CD4-positive, alpha-beta T cell treated with Interleukin-15 for 1 hour (primary cell): ENCODE measurements at places on chromosomes 2 and 18.

- DNase-seq = no peak
Observed at GRCh38 chr2:65367524-65367923, 64.9 kb downstream of the SPRED2 start.

- DNase-seq = no peak
Observed at GRCh38 chr2:167209784-167210183, 321.5 kb downstream of the XIRP2 start.

GRCh38 chr2:69770193-69770702, 28.3 kb downstream of the ANXA4 start:
- DNase-seq = no peak

GRCh38 chr2:24011250-24012104, 1.6 kb downstream of the MFSD2B start:
- DNase-seq = no peak

- no peak for DNase-seq
Observed at GRCh38 chr2:165904432-165904831, 49.1 kb downstream of the TTC21B start.

- DNase-seq = no peak
Observed at GRCh38 chr2:177638507-177638906, 245.9 kb downstream of the AGPS start.

DNA sequence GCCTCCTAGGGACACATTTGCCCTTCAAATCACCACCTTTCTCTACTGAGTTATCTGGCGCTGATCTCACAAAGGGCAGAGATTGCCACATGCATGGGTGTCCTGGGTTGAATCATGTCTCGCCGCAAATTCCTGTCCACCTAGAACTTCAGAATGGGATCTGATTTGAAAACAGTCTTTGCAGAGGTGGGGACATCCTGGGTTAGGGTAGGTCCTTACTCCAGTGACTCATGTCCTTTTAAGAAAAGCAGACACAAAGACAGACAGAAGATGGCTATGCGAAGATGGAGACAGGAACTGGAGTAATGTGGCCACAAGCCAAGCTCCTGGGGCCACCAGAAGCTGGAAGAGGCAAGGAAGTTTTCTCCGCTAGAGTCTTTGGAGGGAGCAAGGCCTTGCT, 197.4 kb upstream of the SMIM21 start:
- no peak for DNase-seq

GRCh38 chr2:197838579-197838978, 34.2 kb downstream of the PLCL1 start:
- DNase-seq = no peak

DNA sequence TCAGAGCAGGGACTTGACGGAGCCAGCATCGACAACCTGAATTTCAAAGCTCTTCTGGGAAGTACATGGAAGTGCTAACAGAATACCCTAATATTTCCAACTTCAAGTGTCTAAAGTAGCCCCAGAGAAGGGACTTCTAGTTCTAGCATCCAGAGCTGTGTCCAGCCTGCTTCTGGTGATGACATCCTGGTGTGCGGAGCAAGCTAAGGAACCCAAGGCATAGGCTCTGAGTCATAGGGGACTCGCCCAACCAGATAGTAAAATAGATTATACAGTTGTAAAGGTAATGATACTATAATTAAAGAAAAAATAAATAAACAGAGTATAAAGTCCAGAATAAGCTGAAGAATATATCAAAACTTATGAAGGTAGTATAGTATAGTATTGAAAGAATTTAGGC, 108.1 kb upstream of the SERPINE2 start:
- DNase-seq = no peak

DNA sequence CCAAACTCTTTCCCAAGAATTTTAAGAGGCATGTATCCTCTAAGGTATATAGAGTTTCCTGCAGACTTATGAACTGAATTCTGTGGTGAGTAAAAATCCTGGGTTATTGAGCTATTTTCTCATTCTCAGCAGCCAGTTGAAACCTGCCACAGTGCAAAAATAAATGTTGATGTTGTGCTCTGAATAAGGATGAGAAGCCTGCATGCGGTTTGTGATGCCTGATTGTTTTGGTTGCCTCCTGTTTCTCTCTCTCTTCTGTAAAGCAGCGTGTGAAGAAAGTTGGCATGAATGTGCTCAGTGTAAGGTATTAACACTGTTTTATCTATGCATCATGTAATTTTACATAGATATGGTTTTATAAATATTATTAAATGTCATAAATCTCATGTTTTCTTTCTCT, 452.6 kb downstream of the CDH2 start:
- DNase-seq = no peak

DNA sequence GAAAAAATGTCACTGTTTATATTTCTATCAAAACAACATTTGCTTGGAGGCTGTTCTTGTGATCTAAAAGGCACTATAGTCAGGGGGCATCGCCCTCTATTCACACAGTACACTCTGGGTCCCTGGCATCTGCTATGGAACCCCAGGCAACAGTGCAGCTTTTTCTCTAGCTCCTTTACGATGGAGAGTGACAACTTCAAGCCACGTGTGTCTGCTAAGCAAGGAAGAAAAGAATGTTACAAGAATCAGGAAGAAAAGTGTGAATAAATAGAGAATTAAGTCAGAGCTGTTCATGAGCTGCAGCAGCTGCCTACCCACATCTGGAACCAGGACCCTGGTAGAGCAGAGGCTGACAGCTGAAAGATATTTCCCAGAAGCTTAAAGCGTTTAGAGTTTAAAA, 11.2 kb downstream of the RND3 start:
- no peak for DNase-seq

DNA sequence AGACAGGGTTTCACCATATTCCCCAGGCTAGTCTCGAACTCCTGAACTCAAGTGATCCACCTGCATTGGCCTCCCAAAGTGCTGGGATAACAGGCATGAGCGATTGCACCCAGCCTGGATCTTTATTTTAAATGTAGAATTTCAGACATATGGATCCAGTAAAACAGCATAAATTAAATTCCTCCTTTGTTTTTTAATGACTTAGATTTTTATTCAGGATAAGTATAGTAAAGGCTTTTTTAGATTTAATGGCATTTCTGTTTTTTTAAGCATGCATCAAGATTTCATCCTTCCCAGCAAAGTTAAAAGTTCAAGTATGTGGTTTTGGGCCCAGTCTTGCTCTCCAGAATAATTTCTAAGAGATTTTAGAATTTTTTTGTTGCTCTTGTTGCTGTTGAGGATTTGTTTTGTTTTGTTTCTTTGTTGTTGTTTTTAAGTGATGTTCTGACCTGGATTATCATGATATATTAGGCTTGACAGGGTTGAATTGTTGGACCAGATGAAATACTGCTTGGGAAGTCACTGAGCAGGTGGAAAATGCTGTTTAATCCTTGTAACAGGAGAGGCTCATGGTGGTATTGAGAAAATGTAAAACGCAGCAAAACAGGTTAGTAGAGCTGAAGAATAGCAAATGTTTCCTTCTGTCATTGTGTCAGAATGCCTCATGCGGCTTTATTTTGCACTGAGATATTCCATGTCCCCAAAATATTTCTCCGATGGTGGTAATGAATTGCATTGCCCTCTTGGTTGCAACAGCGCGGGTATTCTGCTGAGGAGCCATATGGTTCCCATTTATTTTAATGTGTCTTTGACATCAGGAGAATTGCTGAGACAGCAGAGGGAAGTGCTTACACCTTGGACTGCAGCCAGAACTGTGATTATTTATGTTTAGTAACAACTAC, 147.9 kb downstream of the GALNT3 start:
- no peak for DNase-seq

- no peak for DNase-seq
Observed at GRCh38 chr2:161990741-161991140, 83.3 kb downstream of the DPP4 start.
